HuH-7 (cell line): ENCODE measurements at places on chromosomes 16 and 17.

GRCh38 chr17:65504141-65504540, 57.3 kb downstream of the AXIN2 start:
- DNase-seq, result no peak

DNA sequence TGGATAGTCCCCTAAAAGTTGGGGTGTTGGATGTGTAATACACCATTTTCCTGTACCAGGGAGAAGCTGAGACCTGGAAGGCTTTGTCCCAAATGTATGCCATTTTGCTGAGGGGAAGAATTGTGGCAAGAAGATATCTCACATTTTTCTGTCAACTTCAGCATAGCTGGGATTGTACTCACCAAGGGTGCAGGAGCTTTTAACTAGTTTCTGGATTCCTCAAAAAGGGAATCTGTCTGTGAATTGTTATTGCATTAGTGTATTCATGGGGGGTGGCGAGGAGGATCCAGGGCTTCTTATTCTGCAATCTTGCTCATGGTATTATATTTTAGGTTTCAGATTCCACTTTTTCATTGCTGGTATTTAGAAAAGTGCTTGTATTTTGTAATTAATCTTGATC, 208.2 kb upstream of the MYOCD start:
- no peak for DNase-seq

DNA sequence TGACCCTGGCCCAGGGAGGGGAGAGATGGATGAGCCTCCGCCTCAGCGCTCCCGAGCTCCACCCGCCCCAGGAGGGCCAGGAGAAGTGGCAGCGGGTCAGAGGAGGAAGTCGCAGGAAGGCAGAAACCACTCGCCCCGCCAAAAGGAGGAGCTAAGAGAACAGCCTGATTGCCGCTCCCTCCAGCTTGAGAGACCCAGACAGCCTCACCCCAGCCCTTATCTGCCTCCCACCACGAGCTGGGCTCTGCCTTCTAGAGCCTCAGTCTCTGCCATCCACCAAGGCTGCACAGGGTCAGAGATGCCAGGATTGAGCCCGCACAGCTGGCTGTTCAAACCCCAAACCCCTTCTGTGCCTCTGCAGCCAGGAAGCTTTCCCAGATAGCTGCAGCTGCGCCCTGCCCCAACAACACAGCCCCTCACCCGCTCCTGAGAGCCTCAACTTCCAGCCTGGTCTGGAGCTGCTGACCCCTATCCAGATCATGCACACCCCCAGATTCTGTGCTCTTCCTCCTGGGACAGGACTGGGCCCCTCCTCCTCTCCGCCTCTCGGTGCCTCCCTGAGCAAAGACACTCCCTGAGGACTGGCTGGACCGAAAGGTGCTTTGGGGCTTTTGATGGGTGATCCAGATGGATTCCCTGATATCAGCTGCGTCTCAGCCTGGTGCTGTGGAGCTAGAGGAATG, 1.0 kb upstream of the ATP2A3 start:
- peak; percentile 73 for DNase-seq

- DNase-seq, result no peak
Measured at GRCh38 chr16:50473356-50473945, 74.7 kb upstream of the NKD1 start.

- no peak for DNase-seq
Measured at GRCh38 chr17:30954046-30954830, 16.6 kb upstream of the RNF135 start.

DNA sequence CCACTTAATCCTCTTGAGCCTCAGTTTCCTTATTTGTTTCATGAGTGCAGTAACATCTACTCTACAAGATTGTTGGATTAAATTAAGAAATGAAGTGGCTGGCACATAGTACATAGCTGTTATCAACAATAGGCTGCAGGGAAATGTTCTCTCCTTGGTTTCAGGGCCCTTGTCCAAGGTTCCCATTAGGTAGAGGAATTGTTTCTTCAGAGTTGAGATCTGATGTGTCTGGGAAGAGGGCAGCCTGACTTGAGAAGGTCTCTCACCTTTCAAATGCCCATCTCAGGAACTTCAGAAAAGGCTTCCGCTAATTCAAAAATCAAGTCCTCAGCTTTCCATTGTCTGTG, 87.6 kb downstream of the RAB11FIP4 start:
- DNase-seq, result no peak

GRCh38 chr17:50264263-50265113, 9.8 kb upstream of the TMEM92 start:
- peak; percentile 13 for DNase-seq

DNA sequence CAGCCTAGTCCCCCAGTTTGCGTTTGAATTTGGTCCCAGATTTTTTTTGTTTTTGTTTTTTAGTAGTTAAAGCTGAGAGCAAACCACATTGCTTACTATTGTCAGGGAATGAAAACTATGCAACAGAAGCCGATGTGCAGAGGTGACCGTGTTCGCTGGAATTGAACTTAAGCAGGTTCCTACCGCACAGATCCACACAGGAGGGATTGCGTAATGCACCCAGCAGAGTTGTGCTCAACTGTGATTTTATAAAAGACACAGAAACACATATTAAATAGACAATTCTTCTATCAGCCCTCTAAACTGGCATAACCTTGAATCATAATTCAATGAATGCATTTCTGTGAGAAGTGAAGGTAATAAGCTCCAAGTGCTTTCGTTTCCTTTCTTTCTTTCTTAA, 443.0 kb downstream of the WWOX start:
- no peak for DNase-seq

GRCh38 chr16:68920349-68920748, 77.0 kb downstream of the TANGO6 start:
- no peak for DNase-seq

DNA sequence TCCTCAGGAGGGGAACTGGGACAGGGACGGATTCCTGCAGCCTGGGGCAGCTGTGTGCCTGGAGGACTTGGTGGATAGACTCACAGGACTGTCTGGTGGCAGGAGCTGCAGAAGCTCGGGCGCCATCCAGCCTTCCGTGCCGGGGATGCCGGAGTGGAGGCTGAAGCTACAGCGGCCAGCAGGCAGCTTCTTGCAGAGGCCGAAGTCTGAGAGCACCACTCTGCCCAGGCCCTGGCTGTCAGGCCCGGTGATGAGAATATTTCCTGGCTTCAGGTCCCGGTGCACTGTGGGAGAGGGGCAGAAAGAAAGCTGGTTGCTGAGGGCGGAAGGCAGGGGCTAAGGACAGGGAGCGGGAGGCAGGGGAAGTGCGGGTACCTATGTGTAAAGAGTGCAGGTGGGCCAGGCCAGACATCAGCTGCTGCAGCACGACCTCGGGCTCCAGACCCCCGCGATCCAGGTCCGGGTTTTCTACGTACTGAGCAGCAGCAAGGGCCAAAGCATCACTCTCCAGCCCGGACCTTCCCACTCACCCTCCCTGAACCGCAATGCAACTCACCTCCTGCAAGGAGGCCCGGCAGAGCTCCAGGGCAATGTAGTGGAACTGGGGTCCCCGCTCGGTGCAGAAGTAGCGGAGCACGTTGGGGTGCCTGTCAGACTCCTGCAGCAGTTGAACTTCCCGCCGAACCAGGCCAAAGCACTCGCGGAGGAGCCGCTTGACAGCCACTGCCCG, 16.1 kb downstream of the PLK1 start:
- DNase-seq, result no peak

DNA sequence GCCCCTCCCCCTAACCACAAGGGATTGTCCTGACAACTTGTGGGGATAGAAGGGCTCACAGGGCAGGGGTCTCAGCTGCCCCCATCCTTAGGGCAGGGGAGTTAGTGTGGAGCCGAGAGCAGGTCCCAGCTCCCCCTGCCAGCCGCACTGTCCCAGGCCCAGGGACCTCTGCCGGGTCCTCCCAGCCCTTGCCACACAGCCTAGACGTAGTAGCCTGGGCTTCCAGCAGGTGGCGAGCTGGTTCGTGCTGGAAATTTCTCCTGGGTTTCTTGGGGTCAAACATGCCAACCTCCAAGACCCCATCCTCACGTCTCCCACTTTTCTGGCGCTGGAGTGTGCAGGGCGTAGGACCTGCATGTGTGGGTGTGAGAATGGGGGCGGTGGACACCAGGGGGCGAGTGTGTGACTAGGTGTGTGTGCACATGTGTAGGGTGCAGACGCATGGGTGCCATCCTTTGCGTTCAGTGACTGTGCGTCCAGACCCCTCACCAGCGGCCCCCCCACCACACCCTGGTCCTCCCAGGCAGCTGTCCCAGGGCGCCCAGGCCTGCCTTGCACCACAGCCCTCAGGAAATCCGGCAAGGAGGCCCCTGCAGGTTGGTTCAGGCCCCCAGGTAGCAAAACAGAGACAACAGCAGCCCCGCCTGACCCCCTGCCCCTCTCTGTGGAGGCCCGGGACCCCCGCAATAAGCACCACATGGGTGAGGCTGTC, 29.5 kb downstream of the SBK1 start:
- DNase-seq, result peak; percentile 79

DNA sequence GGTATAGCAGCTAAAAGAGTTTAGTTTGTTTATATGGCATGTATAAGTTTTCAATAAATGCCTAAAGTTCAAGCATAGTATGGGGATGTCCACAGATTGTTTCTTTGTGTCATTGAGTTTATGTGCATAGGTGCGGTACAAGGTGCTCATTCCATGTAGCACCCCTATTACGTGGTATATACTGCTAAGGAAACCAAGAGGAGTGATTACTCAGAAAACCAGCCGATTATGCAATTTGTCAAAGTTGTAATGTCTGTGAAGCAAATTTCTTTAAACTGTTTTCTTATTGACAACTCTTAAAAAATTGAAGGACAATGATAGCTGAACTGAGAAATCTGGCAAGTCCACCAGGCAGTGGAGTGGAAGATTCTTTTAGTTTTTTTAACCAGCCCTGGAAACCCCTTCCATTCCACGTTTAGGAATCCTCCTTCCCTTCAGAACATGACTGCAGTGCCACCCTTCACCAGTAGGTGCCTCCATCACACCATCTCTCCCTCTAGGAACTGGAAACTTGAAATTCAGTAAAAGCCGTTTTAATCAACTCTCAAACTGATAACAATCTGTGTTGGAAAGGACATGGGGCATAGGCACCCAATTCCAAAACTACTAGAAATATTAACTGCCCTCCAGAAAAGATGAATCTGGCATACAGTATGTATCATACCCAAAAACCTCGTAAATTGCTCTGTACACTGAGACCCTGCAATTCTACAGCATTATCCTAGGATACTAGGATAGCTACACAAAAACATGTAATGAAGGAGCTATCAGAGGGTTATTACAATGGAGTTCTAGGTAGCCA, 43.5 kb downstream of the REXO5 start:
- peak; percentile 34 for DNase-seq

- DNase-seq, result no peak
Measured at GRCh38 chr16:87360862-87361610, 22.5 kb downstream of the FBXO31 start.
